ENCODE measurements at places on chromosomes 5 and 9. TPM values are rescaled to one million over a fixed set of nuclear protein-coding genes. Genes with fewer than 3 reads are reported as not detected.

GRCh38 chr9:33988219-33988890, 60.3 kb downstream of the UBAP2 start:
- no peak for DNase-seq

GRCh38 chr9:4020755-4021296, 279.0 kb downstream of the GLIS3 start:
- no peak for DNase-seq

- DNase-seq = no peak
These were observed 46.4 kb upstream of the EXOC3 start for GRCh38 chr5:396531-396961.

DNA sequence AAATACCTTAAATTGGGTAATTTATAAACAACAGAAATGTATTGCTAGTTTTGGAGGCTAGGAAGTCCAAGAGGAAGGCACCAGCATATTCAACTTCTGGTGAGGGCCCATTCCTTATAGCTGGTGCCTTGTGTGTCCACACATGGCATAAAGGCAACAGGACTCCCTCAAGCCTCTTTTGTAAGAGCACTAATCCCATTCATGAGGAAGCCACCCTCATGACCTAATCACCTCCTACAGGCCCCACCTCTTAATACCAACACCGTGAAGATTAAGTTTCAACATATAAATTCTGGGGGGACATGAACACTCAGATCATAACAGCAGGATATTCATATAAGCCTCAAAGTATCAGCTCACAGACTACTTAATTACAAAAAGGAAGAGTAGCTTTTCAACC, 4.0 kb upstream of the PLAC8L1 start:
- DNase-seq = no peak

DNA sequence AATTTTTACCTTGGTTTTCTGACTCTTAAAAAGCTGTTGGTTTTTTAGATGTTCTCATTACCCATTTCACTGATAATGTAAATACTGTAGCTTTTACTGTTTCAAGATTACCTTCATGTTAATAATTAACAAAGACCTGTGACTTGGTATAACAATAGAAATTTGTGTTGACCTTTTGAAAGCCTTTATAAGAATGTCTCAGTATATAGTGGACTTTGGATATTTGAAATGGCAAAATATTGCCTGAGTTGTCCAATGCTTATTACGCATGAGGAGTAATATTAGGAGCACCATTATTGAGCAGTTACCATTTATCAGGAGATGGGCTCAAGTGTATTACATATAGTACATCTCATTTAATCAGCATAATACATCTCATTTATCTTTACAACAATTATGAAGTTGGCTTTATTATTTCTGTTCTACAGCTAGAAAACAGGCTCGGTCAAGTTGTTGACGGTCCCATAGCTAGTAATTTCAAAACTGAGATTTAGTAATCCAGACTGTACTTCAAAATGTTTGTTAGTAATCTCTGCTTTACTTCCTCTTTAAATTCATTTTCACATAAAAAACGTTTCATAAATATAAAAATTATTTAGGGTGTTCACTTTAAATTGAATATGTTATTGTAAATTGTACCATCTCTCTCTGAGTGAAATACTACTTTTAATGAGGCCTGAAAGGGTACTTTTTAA, 50.7 kb upstream of the FKTN start:
- no peak for DNase-seq

DNA sequence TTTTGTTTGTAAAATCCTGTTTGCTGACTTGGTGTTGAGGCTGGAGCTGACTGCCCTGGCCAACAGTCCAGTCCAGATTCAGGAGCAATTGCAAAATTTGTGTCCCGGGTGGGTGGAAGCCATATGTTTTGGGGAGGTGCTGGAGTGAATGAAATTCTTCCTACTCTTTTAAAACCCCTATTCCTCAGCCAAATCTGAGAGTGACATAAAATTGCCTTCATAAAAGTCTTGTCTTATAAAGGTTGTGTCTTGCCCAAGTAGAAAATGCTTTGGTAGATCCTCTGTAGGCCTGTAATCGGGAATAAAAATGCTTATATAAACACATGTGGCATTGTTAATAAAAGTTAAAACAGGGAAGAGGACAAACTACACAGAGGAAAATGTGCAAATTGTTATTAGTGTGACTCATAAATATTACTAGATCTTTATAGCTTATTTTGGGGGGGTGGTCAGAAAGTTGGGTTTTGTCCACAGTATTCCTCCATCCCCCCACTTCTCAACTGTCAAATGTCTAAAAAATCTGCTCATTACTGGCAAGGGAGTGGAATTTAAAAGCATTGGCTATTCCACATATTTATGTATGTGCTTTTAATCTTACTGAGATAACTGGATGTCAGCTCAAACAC, 45.6 kb downstream of the NNT start:
- DNase-seq = no peak

GRCh38 chr9:72150127-72150526, 887 bp downstream of the GDA start:
- no peak for DNase-seq

GRCh38 chr9:72113056-72113455, 36.2 kb upstream of the GDA start:
- no peak for DNase-seq

GRCh38 chr5:179768326-179769085, 25.3 kb upstream of the LTC4S start:
- no peak for DNase-seq

- DNase-seq = no peak
These were observed 50.7 kb upstream of the ARL15 start for GRCh38 chr5:54360925-54361662.

DNA sequence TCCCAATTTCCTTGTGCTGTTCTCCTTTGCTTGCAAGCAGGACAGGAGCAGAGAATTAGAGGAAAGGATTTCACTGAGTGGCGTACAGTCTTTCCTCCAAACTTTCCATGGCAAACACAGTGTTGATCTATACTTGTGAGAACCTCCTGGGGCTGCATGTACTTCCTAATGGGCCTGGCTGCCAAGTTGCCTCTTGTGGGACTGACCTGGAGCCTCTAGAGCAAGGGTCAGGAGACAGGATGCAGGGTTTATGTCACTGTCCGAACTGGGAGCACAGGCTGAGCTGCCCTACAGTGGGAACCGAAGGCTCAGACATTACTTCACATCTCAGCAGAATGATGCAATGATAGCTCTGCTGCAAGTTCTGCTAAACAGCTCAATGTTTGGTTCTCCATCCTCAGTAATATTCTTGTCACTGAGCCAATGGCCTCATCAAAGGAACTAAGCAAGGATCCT, 102.3 kb downstream of the ENC1 start:
- DNase-seq = no peak

DNA sequence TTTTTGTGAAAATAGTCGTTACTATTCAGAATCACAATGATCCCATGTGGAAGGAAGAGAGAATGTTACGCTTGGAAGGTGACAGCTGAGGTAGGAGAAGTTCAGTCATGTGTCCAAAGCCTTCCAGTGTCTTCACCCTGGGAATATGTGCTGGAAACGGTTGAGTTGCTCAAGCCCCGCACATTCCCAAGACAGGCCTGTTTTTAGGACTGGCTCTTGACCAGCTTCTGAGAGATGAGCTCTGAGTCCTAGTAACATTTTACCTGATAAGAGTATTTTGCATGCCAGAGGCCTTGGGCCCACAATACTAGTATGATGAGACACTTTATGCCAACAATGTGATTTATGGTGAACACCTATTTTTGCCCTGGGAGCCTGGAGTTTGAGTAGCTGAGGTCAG, 101.7 kb downstream of the LMNB1 start:
- no peak for DNase-seq

- DNase-seq = no peak
These were observed 816.8 kb downstream of the MTRR start for GRCh38 chr5:8685704-8686103.

DNA sequence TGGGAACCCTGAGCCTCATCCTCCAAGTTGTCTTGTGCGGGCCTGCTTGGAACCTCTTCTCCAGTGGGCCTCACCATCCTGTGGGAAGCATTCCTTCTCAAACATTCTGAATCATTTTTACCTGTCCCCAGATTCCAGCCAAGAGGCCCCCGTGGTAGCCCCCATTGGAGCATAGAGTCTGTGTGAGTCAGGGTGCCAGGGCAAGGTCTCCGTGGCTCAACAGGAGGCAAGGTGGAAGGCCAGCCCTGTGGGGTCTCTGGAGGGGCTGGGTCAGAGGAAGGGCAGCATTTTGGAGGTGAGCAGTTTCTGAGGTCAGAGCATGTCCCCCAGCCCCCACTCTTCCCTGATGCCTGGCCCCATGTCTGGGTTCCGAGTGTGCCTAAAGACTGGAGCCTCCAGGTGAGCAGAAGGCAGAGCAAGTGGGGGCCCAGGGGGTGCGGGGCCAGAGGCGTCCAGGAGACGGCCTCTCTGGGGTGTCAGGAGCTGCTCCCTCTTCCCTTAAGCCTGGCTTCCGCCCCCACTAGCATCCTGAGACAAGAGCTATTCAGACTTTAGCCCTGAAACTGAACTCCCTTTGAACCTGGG, 2.1 kb downstream of the CACNA1B start:
- no peak for DNase-seq

GRCh38 chr5:81544351-81545018, 150.6 kb upstream of the ACOT12 start:
- no peak for DNase-seq

GRCh38 chr5:8788246-8788645, 757.6 kb downstream of the SEMA5A start:
- DNase-seq = no peak

GRCh38 chr9:76634356-76635054, 129.7 kb upstream of the PCA3 start:
- no peak for DNase-seq

DNA sequence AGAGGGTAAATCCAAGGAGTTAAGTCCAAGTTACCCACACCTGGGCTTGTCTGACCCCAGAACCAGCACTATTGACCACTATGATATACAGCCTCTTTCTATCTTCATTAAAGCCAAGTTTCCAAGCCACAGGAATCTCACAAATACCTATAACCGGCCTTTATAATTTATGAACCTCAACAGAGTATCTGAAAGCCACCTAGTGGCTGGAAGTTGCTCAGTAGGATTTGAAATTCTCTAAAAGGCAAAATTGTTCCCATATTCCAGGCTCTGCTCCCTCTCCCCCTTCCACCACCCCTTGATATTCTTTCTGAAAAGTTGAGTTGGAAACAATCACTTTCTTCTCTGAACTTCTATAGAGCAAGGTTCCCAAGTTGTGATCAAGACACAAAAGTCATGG, 106.4 kb upstream of the GPR151 start:
- DNase-seq = no peak

GRCh38 chr9:86778761-86779160, 168.5 kb downstream of the GAS1 start:
- DNase-seq = no peak

DNA sequence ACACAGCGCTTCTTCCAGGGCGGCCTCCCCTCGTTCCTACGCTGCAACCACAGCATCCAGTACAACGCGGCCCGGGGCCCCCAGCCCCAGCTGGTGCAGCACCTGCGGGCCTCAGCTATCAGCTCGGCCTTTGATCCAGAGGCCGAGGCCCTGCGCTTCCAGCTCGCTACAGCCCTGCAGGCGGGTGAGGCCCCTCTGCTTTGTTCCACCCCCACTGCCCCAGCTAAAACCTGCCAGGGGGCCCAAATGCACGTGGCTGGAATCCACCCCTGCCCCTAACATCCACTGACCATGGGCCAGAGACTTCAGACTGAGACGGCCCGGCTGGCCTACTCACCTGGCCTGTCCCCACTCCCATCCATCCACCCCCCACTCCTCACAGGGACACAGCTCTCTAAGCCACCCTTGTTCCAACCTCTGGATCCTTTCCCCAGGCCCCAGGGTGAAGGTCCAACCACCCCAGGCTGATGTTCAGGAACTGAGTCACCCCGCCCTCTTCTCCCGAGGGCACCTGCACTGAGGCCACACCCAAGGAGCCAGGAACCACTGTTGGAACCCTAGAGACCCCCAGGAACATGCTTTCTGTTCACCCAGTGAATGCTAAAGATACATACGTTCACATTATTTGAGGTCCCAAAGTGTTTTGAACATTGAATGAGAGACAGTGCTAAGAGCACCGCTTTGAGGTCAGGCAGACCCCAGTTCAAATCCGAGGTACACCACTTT, 18.9 kb upstream of the ASS1 start:
- DNase-seq = no peak

DNA sequence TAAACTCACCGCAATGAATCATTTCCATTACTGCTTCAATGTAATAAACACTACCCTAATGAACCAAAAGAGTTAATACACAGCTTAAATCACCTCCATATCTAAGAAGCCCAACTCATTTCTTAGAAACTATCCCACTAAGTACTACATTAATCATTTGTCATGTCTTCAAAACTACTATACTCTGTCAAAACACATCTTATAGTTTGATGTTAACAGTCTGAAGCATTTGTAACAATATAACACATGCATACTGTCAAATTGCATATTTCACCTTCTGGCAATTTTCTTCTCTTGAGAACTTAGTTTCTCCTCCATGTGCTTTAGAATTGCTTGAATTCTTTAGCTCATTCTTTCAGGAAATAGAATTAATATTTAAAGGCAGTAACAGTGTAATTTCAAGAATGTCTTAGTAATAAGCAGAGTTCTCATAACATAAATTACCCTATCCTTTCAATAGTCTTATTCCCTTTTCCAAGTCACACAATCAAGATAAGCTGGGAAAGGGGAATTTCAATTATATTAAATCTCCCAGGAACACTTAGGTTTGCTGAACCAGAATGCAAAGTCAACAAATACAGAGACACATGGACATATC, 199.7 kb downstream of the ATPSCKMT start:
- DNase-seq = no peak

GRCh38 chr5:109041317-109041716, 293.6 kb downstream of the FER start:
- no peak for DNase-seq

Gene SIT1
- polyA plus RNA-seq = 0.28 TPM

Gene IRX4
- 0.55 TPM for polyA plus RNA-seq

Gene FYB1
- 4.4 TPM for polyA plus RNA-seq

Gene ALAD
- polyA plus RNA-seq = 41.7 TPM

Gene UBE2QL1
- polyA plus RNA-seq = 0.83 TPM

Gene CCNO
- polyA plus RNA-seq = 7.1 TPM

Gene PPP3R2
- polyA plus RNA-seq = not detected

Gene GAS1
- polyA plus RNA-seq = 56.5 TPM

Gene RAB3C
- polyA plus RNA-seq = 1.2 TPM

Gene MXD3
- 26.5 TPM for polyA plus RNA-seq

Gene P4HA2
- 29.2 TPM for polyA plus RNA-seq

Gene FSD1L
- 8.5 TPM for polyA plus RNA-seq

Gene TMEM252
- 8.1 TPM for polyA plus RNA-seq

Data from renal cortex interstitium (tissue), 15 donors.